Stromal cell of bone marrow (primary cell): ENCODE measurements at places on chromosomes 2 and 18.

DNA sequence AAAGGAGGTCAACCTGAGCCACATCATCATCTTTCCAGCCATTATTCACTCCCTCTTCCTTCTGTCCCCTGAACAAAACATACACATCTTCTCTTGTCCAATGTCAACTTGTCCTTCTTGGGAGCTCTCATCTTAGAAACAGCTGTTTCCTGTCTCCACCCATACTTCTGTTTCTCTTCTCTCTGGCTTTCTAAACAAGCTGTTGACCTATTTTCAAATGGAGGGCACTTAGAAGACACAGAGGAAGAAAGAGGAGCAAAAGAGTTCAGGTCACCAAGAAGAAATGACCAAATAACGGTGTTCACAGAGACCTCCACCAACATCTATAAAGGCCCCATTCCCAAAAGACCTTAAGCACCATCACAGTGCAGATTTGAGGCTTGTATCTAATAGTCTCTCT, 355.9 kb upstream of the HNRNPA3 start:
- no peak for DNase-seq

GRCh38 chr2:132915812-132916549, 246.0 kb upstream of the LYPD1 start:
- DNase-seq = peak; percentile 26

DNA sequence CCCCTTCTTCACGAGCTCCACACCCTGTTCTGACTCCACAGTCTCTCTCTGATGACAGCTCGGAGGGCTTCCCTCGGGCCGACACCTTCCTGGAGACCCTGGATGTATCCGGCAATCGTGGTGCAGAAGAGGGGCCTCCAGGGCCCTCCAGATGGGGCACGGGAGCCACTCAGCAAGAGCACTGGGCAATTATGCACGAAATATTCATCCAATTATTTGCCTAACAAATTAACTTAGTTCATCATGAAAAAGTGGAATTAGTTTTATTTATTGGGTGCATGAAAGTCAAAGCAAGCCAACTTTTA, 277.3 kb upstream of the HDAC4 start:
- DNase-seq = no peak

GRCh38 chr2:102368461-102369109, 13.0 kb downstream of the IL18R1 start:
- DNase-seq = no peak

- peak; percentile 7 for DNase-seq
Observed at GRCh38 chr2:176002688-176003210, 682 bp upstream of the LNPK start.

GRCh38 chr2:109597283-109597682, 16.5 kb downstream of the SEPTIN10 start:
- DNase-seq = no peak

GRCh38 chr2:109467701-109468100, 146.1 kb downstream of the SEPTIN10 start:
- no peak for DNase-seq

DNA sequence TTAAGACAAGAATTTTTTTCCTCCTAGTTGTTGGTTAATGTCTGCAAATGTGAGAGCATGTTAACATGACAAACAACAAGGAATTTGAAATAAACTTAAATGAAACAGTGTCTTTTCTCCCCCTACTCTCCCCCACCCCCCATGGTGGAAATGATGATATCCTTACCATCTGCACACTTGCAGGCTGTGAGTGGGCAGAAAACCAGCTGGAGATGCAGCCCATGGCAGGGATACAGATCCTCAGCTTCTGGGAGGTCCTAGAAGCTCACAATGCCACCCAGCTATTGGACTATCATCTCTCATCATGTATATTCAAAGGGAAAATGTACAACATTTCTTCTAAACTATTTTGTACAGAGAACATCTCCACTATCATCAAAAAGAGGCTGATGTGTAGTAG, 196.8 kb downstream of the SLC8A1 start:
- DNase-seq = no peak

DNA sequence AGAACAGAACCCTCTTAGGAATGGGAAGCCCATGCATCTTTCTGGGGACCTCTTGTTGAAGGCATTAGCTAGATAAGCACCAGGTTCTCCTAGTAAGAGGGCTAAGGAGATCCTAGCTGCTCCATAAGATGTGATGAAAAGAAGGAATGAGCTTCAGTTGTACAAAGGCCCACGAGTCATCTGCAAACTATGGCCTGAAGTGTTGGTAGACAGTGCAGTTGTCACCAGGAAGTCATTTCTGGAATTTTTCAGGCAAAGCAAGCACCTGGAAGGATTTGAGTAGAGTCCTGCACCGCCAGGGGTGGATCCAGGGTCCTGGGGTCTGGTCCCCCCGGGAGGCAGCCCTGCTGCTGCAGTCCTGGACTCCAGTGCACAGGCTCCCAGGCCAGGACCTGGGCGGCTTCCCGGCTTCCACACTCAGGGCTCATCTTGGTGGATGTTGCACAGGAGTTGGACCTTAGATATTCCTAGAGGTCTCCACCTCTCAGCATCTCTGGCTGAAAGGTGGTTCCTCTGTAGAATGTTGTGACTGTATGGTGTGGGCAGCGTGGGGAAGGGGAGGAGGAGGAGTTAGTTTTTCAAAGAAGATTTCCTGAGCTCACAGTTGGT, 85.3 kb downstream of the LDLRAD4 start:
- DNase-seq = no peak

DNA sequence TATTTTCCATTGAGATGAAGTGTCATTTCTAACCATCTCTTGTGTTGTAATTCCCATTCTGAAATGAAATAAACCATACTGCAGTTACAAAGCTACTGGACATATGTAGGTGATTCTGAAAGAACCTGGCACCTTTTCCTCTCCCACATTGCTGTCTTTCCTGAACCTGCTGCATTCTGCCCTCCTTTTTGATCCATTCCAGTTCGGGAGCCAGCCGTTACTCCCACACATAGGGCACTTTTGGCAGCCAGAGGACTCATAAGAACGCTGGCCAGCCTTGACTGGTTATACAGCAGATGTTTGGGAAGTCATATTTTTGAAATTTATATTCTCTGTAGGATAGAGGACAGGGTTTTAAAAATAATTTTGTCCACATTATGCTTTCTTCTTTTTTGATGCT, 369.8 kb upstream of the CDH7 start:
- DNase-seq = no peak

DNA sequence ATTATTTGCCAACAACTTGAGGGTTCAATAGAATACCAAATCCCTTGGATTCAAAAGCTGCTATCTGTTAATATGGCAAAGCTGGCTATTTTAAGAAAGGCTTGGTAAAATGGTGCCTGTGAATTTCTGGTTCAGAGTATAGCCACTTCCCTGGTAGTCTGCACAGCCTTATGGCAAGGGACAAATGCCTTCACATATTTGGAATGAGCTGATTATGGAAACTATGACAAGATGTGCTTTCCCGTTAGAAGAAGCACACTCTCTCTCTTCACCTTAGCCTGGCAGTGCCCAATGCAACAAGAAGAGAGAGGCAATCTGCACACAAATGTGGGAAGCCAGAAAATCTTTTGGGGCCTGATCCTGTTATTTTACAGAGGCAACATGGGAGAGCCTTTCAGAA, 47.5 kb upstream of the MAP3K20 start:
- DNase-seq = no peak

GRCh38 chr2:211756266-211756665, 782.3 kb downstream of the ERBB4 start:
- peak; percentile 24 for DNase-seq

GRCh38 chr2:9889812-9890261, 46.6 kb downstream of the TAF1B start:
- no peak for DNase-seq

GRCh38 chr18:75240433-75240832, 29.8 kb downstream of the TSHZ1 start:
- DNase-seq = no peak

DNA sequence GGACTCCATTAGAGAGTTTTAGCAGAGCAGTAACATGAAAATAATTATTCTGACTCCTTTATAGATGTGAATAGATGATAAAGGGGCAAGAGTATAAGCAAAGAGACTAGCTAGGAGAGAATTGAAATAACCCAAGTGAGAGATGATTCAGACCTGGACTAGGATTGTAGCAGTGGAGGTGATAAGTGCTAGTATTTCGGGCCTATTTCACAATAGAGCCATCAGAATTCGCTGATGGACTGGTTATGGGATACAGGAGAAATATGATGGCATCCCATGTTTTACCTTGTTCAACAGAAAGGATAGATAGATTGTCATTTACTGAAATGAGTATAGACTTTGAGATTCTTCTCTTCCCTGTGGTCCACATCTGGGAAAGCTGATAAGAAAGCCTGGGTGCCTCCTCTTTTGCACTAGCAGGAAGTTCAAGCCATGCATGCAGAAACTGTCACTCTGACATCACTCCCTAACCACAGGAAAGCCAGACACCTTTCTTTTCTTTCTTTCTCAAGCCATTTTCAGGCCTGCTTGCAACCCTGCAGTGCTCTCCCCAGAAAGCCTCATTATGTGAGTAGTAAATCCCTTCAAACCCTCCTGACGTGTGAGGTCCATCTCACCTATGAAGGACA, 25.3 kb downstream of the DYNAP start:
- DNase-seq = no peak

GRCh38 chr2:181352158-181352557, 105.0 kb upstream of the ITGA4 start:
- DNase-seq = no peak

DNA sequence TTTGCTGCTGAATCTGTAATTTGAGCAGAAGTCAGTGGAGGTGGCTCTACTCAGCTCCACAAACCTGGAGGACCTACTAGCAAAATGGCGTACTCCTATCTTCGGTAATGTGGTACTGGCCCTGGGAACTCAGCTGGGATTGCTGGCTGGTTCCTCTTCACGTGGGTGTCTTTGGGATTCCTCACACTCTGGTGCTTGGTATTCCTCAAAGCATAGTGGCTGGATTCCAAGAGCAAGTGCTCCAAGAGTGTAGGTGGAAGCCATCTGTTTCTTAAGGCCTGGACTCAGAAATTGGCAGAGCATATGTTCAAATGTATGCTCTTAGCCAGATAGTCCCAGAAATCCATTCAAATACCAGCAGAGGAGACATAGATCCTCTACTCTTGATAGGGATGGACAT, 281.9 kb upstream of the CDH7 start:
- no peak for DNase-seq
